Dermis blood vessel endothelial cell (primary cell): ENCODE measurements at places on chromosomes 5 and 9. TPM values are rescaled to one million over a fixed set of nuclear protein-coding genes. Genes with fewer than 3 reads are reported as not detected.

Gene PCDHB9
- total RNA-seq: 0.14 and 0.17 TPM in 2 replicates

GRCh38 chr9:8860086-8860485 lies 1060.5 kb upstream of the DMAC1 start:
- no peak for DNase-seq

DNA sequence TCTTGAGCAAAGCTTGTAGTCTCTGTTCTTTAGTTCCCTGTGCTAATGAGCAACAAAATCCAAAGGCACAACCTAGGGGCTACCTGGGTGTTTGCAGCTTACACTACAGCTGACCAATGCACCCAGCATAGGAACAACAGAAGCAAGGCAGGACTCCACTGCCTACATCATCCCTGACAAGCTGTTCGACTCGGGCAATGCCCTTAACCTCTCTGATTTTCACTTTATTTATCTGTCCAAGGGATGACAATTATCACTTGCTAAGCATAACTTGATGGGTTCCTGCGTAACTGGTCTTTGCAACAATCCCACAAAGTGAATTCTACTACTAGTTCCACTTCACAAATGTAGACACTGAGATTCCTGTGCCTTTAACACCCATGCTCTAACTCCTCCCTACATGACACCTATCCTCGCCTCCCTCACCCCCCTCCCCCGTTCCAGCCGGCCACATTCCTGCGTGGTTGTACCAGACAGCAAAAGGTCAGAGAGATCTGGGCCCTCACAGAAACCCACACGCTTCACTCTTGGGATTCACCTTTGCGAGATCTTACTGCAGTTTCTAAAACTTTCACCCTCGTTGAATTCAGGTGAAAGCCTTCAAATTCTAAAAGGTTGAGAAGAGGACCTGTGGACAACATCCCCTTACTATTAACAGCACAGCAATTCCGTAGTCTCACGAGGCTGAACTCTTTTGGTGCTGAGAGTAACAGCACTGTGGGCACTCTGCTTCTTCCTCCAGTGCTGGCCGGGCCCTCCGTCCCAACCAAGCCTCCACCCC lies 995 bp downstream of the IPPK start:
- peak; percentile 68 for DNase-seq

DNA sequence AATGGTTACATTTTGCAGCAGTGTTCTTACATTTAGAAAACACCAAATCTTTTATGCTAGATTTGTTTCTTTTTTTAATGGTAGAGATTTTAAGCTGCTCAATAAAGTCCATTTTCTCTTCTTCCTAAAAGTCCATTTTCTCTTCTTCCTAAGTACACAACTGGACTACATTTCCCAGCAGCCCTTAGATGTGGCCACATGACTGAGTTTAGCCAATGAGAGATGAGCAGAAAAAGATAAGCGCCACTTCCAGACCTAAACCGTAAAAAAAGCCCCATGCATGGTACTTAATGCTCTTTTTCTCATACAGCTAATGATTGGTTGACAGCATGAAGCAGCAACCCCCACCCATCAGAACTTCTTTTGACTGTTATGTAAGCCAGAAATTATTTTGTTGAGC lies 206.7 kb downstream of the FAM114A2 start:
- DNase-seq: peak; percentile 25

- DNase-seq: no peak
Measured at GRCh38 chr5:139812836-139813805, 17.5 kb downstream of the PSD2 start.
